SJCRH30 (cell line): ENCODE measurements at places on chromosomes 13 and 19.

DNA sequence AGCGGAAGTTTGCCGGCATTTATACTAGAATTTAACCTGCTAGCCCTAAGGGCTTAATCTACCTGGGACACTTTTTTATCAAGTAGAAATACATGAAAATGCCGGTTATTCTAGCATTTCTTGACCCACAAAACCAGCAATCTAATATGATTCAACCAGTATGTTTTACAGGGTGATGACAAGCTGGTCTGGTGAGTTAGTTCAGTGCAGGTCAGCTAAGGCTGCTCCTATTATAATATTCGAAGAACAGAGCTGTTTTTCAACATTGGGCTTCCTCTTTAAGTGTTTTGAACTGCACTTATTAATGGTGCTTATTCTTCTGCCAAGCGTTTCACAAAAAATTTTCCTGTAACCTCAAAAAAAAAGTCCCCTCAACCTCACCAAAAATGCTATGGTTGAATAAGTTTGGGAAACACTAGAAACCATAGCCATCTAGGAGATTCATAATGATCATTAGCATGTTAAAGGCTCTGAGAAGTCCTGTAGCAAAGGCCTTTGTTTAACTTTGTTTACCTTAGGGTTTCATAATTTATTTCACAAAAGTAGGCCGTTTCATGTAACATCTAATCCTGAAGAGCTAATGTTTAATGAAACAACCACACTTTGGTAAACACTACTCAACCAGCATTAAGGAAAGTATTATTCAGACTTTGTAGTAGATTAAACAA is 526.6 kb downstream of the KLF12 start:
- no peak for DNase-seq

GRCh38 chr19:35777086-35777841 is 1.9 kb downstream of the ARHGAP33 start:
- peak; percentile 93 for DNase-seq

DNA sequence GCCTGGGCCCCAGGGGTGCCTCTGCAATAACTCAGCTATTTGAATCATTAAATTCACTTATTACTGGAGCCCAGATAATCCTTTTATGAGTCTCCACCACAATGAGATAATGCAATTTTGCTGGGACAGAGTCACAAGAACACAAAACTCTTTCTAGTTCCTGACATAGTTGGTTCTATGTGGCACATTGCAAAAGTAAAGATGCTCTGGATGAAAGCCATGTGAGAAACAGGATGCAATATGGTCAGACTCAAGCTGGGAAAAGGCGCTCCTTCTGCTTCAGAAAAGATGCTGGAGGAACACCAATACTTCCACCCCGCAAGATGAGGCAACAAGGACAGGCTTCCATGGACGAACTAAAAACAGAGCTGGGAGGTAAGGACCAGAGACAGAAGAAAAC is 5.7 kb downstream of the ANKRD27 start:
- no peak for DNase-seq

DNA sequence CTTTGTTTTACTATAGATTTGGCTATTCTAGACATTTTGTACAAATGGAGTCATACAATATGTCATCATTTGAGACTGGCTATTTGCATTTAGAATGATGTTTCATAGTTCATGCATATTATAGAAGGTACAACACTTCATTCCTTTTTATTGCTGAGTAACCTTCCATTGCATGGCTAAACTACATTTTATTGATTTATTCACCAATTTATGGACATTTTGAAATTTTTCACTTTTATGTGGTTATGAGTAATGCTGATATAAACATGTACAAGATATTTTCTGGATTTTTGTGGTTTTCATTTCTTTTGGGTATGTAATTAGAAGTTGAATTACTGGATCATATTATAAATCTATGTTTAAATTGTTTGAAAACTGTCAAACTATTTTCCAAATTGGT is 710.3 kb upstream of the SLITRK5 start:
- no peak for DNase-seq

DNA sequence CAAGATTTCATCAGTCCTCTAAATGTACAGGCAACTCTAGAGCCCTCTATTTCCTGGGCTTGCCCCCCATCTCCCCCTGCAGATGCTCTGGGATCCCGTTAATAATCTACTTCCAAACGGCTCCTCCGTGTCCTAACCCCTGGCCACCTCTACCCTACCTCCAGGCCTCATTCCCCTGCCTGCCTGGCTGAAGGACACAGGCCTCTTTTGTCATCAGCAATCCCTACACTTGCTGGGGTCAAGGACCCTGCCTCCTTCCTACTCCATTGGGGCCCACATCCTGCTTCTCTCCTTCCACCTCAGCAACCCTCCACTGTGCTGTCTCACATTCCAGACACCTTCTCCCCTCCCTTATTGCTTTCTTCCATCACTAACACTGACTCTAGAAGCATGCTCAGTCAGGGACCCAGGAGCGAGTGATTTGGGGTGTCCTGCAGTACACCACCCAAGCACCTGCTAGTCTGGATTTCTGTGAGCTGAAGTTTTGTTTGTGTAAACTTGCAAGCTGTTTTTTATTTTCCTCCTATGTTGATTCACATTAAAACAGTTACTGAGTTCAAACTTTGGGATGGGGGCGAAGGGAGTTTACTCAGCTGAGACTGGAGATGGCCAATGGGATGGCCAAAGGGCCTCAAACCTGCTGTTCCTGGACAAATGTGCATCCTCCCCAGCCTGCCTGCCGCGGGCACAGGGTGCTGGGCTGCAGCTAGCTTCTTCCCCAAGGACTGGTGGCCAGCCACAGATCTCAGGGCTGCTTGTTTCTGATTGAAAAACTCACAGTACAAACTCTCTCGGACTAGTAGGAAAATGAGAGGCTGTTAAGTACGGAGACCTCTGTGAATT is 314.7 kb downstream of the FOXO1 start:
- no peak for DNase-seq

- no peak for DNase-seq
Measured at GRCh38 chr19:3464587-3465235, 15.6 kb downstream of the SMIM24 start.

DNA sequence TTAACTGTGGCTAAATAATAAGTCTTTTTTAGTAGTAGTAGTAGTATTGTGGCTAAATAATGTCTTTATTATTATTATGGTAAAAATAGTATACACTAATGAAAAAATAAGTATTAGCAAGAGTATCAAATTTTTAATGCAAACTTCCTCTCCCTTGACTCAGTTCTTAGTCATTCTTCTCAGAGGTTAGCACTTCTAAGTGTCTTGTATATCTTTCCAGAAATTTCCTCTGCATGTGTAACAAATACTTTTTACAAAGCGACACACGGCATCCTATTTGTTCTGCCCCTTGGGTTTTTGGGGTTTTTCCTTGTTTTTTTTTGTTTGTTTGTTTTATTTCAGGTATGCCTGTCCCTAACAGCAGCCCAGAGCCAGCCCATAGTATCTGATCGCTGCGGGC is 20.9 kb downstream of the SIN3B start:
- DNase-seq, result no peak

GRCh38 chr19:29674374-29675119 is 9.3 kb downstream of the PLEKHF1 start:
- DNase-seq, result no peak

DNA sequence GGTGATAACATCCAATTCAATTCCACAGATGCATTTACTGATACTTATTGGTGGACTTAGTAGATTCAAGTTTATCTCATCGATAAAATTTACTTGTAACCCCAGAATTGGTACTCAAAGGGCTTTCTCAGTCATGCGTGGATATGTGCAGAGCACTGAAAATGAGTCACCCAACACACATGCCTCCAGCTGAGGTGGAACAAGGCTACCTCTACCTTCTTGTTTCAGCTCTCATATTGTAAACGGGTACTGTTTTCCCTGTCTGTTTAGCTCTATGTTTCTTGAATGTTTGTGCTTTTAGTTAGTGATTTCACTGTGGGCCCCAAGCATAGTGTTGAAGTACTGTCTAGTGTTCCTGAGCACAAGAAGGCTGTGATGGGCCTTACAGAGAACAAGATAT is 1.5 kb downstream of the LRRC63 start:
- no peak for DNase-seq

DNA sequence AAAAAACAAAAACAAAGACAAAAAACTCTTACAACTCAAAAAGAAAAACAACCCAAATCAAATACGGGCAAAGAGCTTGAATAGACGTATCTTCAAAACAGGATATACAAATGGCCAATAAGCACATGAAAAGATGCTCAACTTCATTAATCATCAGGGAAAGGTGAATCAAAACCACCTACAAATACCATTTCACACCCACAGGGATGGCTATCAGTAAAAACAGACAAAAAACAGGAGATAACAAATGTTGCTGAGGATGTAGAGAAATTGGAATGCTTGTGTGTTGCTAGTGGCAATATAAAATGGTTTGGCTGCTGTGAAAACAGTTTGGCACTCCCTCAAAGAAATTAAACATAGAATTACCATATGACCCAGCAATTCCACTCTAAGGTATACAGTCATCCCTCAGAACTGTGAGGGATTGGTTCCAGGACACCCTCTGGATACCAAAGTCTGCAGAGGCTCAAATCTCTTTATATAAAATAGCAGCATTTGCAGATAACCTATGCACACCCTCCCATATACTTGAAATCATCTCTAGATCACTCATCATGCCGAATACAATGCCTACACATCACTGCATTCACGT is 29.7 kb downstream of the MLLT1 start:
- no peak for DNase-seq

DNA sequence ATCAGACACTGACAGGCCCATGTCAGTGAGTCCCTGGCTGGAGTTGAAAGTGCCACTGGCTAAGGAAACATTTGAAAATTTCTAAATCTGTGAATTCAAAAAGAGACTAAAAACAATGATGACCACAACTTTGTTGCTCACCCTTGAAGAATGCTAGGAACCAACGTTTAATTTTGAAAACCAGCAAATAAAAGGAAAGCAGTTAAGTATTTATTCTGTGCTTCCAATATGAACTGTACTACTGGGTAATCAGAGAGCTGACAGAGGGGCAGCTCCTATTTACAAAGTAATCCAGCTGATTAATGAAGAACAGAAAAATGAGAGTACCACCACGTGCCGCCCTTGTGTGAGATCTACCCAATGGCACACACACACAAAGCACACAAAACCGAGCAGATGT is 44.7 kb upstream of the LATS2 start:
- DNase-seq, result no peak

- DNase-seq, result no peak
Measured at GRCh38 chr13:30481241-30481760, 15.6 kb upstream of the HMGB1 start.

GRCh38 chr13:28718196-28718542 is 601 bp downstream of the SLC46A3 start:
- DNase-seq, result peak; percentile 31

GRCh38 chr13:75621147-75621546 is 15.0 kb upstream of the LMO7 start:
- no peak for DNase-seq

DNA sequence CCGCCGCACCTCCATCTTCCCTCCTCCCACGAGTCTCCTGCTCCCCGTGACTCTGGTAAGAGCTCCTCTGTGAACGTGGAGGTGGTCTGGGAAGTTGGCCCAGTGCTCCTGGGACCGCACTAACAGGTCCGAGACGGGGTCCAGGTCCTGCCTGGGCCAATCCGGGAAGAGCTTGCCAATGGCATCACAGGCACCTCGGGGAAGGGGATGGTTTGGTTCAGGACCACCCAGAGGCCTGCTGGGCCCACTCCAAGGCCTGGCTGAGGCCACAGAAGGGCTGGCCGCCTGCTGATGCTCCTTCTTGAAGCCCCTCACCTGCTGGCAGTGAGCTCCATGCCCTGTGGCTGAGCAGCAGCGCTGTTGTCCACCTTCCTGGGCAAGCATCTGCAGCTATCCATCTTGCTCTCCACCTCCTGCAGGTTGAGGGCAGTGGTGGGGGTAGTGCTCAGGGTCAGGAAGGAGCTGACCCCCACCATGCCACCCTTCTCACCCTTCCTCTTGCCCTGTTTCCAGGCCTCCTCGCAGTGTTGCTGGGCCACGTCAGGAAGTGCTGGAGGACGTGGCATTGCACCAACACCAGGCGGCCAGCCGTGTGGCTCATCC is 41.2 kb upstream of the TPM4 start:
- no peak for DNase-seq

DNA sequence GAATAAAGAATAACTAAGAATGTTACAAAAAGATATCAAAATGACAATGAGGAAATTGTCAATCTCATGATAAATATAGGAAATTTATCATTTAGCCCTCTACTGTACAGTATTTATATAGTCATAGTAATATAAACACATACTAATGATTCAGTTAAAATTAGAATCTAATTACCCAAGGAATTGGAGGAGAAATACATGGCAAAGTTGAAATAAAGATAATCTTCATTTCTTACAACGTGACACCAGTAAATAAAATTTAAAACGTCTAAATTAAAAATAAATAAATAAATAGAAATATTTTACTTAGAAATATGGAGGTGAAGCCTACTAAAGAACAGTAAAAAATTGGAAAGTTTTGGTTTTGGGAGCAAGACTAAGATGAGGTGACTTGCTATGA is 2163.1 kb upstream of the PCDH20 start:
- DNase-seq, result no peak

DNA sequence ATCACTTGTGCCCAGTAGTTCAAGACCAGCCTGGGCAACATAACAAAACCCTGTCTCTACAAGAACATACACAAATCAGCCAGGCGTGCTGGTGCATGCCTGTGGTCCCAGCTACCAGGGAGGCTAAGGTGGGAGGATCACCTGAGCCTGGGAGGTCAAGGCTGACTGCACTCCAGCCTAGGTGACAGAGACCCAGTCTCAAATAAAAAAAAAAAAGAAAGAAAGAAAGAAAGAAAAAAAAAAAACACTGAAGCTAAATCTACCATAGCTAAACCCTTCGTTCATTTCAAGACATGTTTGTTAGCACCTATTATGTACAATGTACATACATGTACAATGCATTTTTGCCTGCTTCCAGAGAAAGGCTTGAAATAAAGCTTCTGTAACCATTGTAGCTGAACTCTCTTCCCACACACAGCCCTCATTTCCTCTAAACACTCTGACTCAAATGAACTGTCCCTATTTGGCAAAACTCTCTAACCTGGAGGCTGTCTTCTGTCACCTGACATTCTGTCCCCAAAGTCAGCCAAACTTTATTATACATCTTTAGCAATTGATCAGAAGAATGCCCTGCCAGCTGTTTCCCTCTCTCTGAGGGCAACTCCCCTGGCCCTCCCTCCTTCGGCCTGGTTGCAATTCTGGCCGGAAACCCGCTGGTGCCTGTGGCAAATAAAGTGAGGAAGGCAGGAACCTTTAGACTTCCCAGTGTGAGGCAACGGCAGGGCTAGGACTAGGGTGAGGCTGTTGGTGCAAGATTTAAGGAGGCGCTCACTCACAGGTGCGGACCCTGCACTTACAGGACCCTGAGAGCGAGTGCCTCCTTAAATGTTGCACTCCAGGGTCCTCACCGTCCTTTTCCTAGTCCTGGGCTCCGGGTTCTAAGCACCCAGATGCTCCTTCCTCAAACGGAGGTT is 1.8 kb downstream of the ETHE1 start:
- DNase-seq, result peak; percentile 67
